Panc1 (cell line): ENCODE measurements at places on chromosomes 11 and 22. TPM values are rescaled to one million over a fixed set of nuclear protein-coding genes. Genes with fewer than 3 reads are reported as not detected.

- H3K4me3 ChIP-seq, result no peak overlapping the region
- no peaks in the 10 kb centered on the region for H3K27me3 ChIP-seq
- H3K4me1 ChIP-seq, result no peaks in the 10 kb centered on the region
- H3K36me3 ChIP-seq, result no peaks in the 10 kb centered on the region
- H3K27ac ChIP-seq, result no peak overlapping the region
These were observed 13.7 kb upstream of the DRD2 start for GRCh38 chr11:113488931-113489351.

DNA sequence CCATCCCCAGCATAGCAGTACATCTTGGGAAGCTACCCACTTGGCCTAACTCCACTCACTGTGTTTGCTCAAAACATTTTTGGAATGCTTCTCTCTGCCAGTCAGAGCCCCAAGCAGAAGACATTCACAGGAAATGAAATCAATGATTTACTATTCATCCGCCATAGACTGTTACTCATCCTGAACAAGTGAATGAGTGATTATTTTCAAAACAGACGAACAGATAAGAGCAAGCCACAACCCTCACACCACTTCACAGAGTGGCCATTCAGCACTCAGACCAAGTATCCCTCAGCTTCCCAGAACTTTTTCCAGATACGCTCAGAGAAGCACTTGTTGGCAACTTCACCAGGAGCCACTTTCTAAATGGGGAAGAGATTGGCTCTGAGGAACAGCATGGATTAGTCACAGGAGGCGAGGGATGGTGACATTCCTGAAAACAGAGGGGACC lies 13.0 kb upstream of the UBASH3B start:
- H3K27ac ChIP-seq, result peak overlapping the region; percentile 81
- peak; percentile 95 for DNase-seq

DNA sequence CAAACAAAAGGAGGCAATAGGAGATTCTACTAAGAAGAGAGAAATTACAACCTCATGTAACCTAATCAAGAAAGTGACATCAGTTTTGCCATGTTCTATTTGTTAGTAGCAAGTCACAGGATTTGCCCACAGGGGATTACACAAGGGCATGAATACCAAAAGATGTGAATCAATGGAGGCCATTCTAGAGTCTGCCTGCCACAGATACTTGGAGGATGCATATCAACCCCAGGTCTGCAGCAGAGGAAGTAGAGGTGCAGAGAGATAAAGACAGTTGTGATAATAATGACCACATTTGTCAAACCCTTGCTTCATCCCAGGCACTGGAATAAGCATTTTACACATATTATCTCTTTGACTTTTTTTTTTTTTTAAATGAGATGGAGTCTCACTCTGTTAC lies 2.4 kb upstream of the ASCC2 start:
- peaks cover 4% of the 10 kb centered on the region; the same call in 1 of the 2 replicates for H3K4me1 ChIP-seq
- H3K36me3 ChIP-seq, result no peaks in the 10 kb centered on the region
- no peak for DNase-seq
- no peak overlapping the region for H3K4me3 ChIP-seq
- H3K27me3 ChIP-seq, result no peaks in the 10 kb centered on the region

BTBD18 gene
- not detected for total RNA-seq

TSPAN32 gene
- total RNA-seq, result not detected

MMP12 gene
- total RNA-seq, result not detected
